HFFc6 (cell line): ENCODE measurements at places on chromosomes 7 and 10.
A peak's percentile ranks its signal among the peaks of the same experiment; 100 is the strongest.

- peak; percentile 85 for DNase-seq
These were observed 13.4 kb downstream of the NIPSNAP2 start for GRCh38 chr7:55977831-55978230.

- DNase-seq: peak; percentile 45
These were observed 1378.7 kb downstream of the XPNPEP1 start for GRCh38 chr10:108544500-108545120.

DNA sequence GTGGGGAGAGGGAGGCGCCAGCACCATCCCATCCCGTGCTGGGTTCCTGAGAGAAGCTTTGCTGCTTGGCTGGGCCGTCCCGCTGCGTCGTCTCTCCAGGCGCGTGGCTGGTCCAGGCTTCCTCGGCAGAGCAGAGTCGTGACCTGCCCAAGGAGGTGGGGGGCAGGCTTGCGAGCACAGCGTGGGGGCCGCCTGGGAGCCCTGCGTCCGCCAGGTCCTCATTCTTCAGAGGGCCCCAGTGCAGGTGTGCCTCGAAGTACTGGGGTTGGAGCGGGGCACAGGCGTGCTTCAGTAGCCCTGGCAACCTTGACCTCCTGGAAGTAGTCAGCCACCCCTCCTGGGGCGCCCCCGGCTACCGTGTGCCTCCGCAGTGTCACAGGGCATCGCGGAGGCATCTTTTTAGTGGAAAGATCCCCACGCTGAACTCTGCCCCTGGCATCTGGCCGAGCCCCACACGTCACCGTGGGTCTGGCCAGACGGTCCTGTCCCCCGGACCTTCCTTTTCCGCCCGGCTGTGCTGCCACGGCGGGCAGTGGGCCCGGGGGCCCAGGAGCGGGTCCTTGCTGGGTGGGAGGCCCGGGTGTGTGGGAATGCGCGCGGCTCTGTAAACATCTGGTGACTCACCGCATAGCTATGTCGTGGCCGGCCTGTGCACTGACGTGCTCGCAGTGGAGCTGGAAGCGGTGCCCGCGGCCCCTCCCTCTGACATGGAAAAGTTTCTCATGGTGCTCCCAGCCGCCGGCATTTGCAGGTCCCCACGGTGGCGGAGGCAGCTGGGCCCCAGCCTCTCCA is 6.4 kb downstream of the MAFK start:
- DNase-seq: peak; percentile 98

- DNase-seq: no peak
These were observed 6.1 kb downstream of the TBATA start for GRCh38 chr10:70779088-70779487.

DNA sequence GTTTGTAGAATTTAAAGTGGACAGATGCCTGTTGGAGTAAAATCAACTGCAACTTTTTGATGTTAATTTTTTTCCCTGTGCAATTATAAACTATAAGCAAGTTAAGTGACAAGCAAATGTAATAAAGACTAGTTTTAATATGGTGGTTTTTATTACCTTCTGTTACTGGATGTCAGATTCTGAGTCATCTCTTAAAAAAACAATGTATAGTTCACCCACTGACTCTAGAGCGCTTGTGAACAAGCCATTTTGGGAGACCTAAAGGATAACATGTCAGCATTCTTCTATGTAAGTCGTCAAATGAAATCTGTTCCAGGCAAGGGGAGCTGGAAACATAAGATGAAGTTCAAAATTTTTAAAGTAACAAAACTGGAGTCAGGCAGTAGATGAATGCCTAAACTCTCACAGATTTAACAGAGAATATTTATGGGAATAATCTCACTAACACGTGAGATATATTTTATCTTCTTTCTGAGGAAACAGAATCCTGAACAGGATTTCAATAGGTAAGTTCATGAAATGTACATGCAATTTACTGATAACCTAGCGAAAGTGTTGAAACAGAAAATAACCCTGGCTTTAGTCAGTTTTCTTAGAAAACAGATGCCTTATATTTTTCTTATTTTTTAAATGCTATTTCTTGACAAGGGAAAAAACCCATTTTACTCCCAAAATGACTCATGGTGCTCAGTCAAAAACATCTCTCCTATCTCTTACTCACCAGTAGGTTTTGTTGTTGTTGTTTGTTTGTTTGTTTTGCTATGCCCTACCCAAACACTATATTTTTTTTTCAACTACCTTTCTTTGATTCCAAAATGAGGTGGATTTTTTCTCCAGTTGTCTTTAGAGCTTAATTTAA is 91.7 kb downstream of the SLC39A12 start:
- no peak for DNase-seq

GRCh38 chr10:12784646-12785045 is 216.9 kb downstream of the CCDC3 start:
- DNase-seq: no peak

- DNase-seq: no peak
These were observed 835 bp upstream of the COL28A1 start for GRCh38 chr7:7536396-7537019.

DNA sequence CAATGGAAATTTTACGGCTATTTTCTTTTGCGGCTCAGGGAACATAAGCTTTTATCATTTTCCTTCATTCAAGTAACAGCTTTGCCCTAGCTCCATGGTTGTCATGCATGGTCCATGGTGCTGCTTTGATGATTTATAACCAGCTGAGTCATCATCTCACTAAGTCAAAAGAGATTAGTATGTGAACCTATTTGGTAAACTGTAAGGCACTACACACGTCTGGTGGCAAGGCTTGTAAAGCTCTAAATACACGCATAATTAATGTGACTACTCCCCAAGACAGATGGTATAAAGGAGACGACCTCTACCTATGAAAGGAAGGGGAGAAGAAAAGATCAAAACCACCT is 340.2 kb downstream of the KCNMA1 start:
- peak; percentile 47 for DNase-seq

- no peak for DNase-seq
These were observed 156.3 kb upstream of the TEX47 start for GRCh38 chr7:88951826-88952225.

- DNase-seq: no peak
These were observed 214.3 kb downstream of the ELMO1 start for GRCh38 chr7:37234334-37234733.

DNA sequence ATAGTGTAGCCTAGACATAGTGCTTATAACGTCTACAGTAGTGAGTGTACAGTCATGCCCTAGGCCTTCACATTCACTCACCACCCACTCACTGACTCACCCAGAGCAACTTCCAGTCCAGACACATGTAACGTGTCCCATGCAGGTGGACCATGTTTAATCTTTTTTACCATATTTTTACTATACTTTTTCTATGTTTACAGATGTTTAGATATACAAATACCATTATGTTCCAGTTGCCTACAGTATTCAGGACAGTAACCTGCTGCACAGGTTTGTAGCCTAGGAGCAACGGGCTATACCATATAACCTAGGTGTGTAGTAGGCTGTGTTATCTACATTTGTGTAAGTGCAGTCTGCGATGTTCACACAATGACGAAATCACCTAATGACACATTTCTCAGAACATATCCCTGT is 11.0 kb downstream of the MPP7 start:
- DNase-seq: peak; percentile 74

GRCh38 chr7:30596014-30596641 is 1.4 kb downstream of the GARS1 start:
- DNase-seq: peak; percentile 14

DNA sequence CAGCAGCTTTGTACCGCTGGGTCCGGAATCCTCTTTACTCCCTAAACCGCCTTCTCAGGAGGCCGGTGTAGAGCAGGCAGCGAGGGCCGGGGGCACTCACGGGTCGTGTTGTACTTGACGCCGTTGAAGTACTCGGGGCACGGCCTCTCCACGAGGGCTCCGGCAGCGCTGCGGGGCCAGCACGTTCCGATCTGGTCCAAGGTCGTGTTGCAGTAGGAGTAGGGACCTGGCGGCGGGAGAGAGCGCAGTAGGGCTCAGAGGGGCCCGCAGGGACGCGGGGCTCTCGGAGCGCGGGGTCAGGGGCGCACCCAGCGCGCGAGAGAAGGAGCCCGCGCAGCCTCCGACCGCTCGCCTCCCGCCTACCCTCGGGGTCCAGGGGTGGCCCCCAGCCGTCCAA is 443 bp downstream of the CRHR2 start:
- no peak for DNase-seq

DNA sequence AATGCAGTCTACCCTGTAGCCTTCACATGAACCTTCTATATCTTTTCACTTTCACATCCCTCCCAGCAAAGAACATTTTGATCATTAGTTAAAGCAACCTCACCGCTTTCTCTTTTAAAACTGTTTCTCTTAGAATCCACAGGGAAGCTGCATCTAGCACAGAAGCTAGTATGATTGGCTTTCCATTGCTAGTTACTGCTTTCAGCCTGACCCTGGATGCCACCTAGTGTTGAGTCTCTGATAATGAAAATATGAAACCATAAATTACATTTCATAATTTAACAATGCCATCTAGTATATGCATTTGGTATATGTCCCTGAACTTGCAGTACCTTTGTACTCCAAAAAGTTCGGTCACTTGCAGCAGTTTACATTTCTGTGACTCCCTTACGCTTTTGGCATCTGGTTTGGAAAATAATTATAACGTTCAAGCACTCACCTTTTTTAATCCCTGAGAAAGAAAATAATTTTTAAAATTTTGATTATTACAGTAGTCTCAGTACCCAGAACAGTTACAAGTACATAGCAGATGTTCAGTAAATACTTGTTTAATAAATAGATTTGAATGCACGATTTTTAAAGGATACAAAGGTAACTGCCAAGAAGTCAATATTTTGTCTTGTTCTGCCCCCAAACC is 22.7 kb downstream of the CISD1 start:
- DNase-seq: peak; percentile 47

- DNase-seq: no peak
These were observed 7.3 kb downstream of the SKIDA1 start for GRCh38 chr10:21518149-21518640.

- DNase-seq: no peak
These were observed 189.6 kb downstream of the COBL start for GRCh38 chr7:51126813-51127617.

DNA sequence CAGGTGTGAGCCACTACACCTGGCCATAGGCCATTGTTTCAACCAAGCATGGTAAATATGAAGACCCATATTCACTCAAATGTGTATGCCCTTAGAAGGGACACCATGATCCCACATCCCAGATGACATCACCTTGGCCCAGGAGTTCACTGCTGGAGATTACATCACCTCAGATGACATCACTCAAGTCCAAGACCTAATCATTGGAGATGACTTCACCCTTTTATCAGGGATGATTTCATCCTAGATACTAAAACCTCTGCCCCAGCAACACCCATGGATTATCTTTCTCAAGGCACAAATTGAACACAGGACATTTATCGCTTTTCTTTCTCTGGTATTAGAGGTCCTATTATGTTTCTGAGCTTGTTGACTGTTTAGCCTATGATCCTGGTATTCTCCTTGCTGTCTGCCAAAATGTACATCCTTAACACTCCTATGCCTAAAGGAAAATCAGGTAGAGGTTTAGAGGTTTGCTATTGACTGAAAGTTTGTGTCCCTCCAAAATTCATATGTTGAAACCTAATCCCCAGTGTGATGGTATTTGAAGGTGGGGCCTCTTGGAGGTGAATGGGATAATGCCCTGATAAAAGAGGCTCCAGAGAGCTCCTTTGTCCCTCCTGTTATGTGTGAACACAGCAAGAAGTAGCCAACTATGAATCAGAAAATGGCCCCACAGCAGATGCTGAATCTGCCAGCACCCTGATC is 9.8 kb upstream of the CYP2C18 start:
- DNase-seq: no peak

DNA sequence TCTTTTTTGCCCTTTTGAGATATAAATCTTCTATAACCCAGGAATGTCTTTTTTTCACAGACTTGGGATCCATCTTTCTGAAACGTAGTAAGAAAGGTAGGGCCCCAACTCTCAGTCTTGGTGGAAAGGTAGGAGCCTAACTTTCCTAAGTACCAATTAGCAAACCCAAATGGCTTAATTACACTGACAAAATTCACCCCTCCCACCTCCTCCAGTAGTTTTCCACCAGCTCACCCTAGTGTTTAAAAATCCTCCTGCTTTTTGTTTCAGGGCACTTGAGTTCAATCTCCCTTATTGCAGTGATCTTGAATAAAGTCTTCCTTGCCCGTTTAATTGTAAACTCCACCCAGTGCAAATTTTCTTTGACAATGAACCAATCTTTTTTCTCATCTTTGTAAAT is 600.0 kb downstream of the PHTF2 start:
- DNase-seq: no peak

DNA sequence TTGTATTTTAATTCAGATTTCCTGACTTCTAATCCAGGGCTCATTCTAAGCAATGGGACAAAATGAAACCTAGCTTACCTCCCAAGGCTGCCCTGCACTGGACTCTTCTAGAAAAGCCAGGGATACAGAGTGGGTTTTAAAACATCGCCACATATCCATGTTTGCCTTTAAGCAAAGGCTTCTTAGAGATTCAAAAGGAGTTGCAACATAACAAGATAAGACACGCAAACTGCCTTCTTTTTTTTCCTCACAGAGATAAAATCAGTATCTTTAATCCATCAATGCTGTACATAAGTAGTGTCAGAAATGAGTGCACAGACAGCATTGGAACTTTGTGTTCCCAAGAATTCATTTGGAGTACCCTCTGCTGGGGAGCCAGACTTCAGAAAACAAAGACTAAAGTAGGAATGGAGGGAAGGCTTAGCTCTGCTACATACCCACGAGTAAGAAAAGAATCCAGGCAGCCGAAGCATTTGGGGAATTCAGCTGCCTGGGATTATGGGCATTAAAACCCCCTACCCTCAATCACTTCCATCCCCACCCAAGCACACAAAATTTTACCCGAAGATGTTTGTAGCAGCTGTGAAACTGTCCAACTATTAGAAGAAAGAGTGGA is 427.8 kb downstream of the ARL4A start:
- no peak for DNase-seq

DNA sequence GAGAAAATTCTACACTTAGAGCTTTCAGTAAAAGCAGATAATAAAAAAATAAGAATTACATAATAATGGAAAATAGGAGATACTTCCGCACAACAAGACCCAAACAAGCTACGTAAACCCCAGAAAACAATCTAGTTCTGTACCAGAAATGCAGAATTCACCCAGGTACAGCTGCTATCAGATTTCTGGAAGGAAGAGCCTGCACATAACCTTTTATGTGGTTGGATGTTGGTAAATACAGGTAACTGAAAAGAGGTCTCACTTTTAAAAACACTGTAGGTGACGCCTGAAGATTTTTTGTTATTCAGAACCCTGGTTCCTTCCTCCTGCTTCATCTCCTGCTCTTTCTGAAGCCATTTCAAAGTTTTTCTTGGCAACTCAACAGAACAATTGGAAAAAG is 29.9 kb downstream of the PANK1 start:
- DNase-seq: no peak

DNA sequence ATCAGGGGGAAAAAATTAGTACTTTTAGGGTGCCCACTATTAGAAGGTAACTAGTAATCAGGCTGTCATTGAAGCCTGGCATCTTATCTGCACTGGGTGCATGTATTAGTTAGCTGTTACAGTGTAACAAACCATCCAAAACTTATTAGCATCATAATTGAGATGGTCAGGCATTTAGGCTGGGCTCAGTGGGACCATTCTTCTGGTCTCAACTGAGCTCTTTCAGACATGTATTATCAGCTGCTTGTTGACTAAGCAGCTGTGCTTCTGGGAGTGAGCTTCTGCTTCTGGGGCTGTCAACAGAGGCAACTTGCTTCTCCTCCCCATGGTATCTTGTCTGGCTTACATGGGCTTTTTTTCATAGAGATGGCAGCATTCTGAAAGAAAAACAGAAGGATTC is 154.0 kb upstream of the ZNF92 start:
- no peak for DNase-seq

- DNase-seq: no peak
These were observed 93.8 kb downstream of the MKI67 start for GRCh38 chr10:128032466-128032865.
